ENCODE measurements at places on chromosomes 7 and 10. TPM values are rescaled to one million over a fixed set of nuclear protein-coding genes. Genes with fewer than 3 reads are reported as not detected.

DNA sequence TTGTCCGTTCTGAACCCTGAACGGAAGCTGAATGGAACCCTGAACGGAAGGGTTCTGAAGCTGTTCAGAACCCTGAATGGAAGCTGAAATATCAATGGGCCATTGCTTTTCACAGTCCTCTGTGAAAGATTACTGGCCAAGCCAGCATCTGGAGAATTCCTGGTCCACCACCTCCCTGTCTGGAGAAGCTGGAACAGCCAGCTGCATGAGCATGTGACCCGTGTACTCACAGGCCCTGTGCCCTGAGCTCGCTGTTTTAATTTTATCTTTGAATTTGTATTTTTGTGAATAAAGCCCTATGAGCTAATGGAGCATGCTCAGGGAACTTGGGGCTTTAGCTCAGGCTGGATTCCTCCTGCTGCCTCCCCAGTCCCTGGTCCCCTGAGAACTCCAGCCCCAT, 37.2 kb downstream of the HTRA1 start:
- H3K4me3 ChIP-seq, result no peak overlapping the region
- H3K27me3 ChIP-seq, result no peaks in the 10 kb centered on the region
- H3K4me1 ChIP-seq, result peaks cover 40% of the 10 kb centered on the region
- no peak for DNase-seq

- no peak overlapping the region for H3K4me3 ChIP-seq
- no peak overlapping the region for H3K27ac ChIP-seq
- no peaks in the 10 kb centered on the region for H3K27me3 ChIP-seq
Observed at GRCh38 chr7:79979437-79979836, 155.2 kb upstream of the GNAI1 start.

- H3K27ac ChIP-seq, result peak overlapping the region; percentile 24
- H3K4me1 ChIP-seq, result peaks cover 39% of the 10 kb centered on the region
- no peaks in the 10 kb centered on the region for H3K36me3 ChIP-seq
- H3K27me3 ChIP-seq, result no peaks in the 10 kb centered on the region
- no peak for DNase-seq
- H3K4me3 ChIP-seq, result peak overlapping the region; percentile 87
Observed at GRCh38 chr10:103969436-103969835, 2.5 kb downstream of the SLK start.

GPR26 gene
- total RNA-seq, result not detected

- H3K27ac ChIP-seq, result no peak overlapping the region
- H3K4me1 ChIP-seq, result no peaks in the 10 kb centered on the region
- H3K27me3 ChIP-seq, result no peaks in the 10 kb centered on the region
- no peaks in the 10 kb centered on the region for H3K36me3 ChIP-seq
- no peak overlapping the region for H3K4me3 ChIP-seq
- no peak for DNase-seq
Observed at GRCh38 chr7:141045126-141045841, 28.6 kb upstream of the TMEM178B start.

MRM2 gene
- 16.8 TPM for total RNA-seq

DNA sequence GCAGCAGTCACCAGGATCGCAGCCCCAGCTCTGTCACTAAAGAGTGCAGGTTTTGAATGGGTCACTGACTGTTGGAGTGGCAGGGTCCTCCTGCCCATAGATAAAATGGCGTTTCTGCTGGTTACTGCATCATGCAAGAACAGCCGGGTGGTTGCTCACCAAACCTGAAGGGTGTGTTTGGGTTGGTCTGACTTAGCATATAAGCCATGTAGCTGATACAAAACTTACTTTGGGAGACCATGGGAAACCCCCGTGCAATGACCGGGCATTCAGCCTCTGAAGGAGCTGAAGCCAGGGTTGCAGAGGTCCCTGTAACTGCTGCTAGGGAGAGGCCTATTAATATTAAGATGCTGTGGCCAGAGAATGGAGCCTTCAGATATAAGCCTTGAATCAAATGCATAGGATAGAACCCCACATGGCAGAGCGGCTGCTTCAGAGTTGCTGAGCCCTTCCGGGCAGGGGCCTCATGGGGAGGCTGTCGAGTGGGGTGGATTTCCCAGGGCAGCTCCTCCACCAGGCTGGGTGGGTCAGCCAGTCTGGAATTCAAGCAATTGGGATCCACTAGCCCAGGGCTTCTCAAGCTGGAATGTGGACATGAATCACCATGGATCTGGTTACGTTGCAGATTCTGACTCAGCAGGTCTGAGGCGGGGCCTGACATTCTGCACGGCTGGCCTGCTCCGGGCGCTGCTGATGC, 70.9 kb upstream of the CTBP2 start:
- no peaks in the 10 kb centered on the region for H3K27me3 ChIP-seq
- no peak for DNase-seq
- H3K27ac ChIP-seq, result no peak overlapping the region
- H3K36me3 ChIP-seq, result no peaks in the 10 kb centered on the region
- H3K4me3 ChIP-seq, result no peak overlapping the region

DNA sequence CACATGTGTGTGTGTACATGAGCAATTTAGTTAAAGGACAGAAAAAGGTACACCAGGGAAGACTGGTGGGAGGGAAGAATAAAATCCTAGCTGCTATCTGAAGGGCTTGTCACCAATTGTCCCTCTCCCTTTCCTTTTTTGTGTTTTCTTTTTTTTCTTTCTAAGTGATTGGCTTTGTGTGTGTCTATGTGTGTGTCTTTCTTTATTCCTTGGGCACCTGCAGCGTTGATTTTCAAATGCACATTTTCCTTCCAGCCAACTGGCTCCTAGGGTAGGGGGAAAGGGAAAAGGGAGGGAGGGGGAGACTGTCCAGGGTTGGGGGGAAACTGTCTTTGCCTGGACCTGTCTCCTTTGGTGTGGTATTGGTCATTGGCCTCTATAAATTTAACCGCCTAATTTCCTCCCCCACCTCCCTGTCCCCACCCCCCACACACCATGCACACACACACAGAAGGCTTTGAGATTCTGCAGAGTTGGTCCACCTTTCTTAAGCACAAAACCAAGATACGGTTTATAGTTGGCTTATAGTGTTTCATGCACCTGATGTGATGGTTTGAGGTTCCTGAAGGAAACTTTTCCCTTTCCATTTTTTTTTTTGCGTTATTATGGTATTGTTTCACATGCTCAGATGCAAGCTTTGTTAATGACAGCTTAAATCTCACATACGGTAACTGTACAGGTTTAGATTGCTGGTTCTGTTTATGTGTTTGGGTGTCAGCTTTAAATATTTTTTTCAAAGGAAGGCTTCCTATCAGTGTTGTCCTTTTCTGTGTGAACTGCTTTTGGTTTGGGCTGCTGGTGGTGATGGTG, 2.6 kb downstream of the AUTS2 start:
- peak overlapping the region; percentile 89 for H3K4me3 ChIP-seq
- H3K27ac ChIP-seq, result no peak overlapping the region
- no peaks in the 10 kb centered on the region for H3K27me3 ChIP-seq
- no peaks in the 10 kb centered on the region for H3K4me1 ChIP-seq
- H3K36me3 ChIP-seq, result no peaks in the 10 kb centered on the region

DNA sequence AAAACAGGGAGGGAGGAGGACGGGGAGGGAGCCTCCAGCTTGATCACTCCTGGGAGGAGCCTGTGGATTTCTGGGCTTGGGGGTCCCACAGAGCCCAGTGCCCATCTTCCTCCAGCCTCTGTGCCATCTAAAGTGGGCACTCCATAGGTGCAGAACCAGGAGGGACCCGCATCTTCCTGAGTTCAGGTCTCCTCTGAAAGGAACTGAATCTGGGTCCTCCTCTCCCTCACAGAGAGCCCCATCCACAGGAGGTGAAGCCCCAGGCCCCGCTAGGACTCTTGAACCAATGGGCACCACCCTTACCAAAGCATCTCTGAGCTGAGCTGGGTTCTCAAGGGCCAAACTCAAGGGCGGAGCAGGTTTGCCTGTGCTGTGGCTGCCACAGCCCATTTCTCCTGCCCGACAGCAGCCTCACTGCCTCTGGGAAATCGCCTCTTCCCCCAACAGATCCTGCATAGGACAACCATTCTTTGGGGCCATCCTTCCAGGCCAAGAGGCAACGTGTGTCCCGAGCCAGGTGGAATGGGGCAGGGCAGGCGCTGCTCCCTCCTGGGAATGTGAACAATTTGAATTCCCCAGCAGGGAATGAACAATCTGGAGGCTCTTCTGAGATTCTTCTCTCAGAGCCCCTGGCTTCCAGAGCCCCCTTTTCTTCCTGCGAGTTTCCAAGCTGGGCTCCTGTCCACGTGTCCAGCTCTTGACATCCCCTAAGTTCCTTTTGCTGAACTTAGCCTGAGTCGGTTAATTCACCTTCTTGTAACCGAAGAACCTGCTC, 411.0 kb upstream of the FOXK1 start:
- no peak overlapping the region for H3K4me3 ChIP-seq
- DNase-seq, result no peak
- H3K4me1 ChIP-seq, result no peaks in the 10 kb centered on the region
- H3K27ac ChIP-seq, result no peak overlapping the region
- no peaks in the 10 kb centered on the region for H3K27me3 ChIP-seq

DNA sequence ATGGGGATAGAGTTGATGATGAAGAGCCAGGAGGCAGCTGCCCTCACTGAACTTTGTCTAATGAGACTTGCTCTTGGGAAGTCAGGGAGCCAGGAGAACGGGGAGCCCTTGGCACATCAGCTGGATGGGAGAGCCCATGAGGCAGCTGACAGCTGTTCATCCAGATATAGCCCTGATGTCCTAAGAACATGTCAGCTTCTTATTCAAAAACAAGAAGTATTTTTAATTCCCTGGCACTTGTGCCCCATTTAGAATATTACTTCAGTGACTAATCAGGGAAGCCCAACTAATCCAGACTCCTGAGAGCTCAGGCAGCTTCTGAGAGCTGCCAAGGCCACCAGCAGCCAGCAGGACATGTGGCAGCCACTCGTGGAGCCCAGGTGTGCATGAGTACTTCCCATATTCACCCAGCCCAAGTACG, 363.4 kb downstream of the GRID1 start:
- no peak for DNase-seq
- H3K4me1 ChIP-seq, result no peaks in the 10 kb centered on the region
- no peak overlapping the region for H3K4me3 ChIP-seq
- no peaks in the 10 kb centered on the region for H3K27me3 ChIP-seq
- H3K36me3 ChIP-seq, result no peaks in the 10 kb centered on the region
- H3K27ac ChIP-seq, result no peak overlapping the region

CYP3A7 gene
- total RNA-seq, result not detected

NODAL gene
- total RNA-seq, result not detected

TMEM236 gene
- total RNA-seq, result 0.09 TPM

FAM24B gene
- total RNA-seq, result not detected

PNLIPRP2 gene
- not detected for total RNA-seq

DNA sequence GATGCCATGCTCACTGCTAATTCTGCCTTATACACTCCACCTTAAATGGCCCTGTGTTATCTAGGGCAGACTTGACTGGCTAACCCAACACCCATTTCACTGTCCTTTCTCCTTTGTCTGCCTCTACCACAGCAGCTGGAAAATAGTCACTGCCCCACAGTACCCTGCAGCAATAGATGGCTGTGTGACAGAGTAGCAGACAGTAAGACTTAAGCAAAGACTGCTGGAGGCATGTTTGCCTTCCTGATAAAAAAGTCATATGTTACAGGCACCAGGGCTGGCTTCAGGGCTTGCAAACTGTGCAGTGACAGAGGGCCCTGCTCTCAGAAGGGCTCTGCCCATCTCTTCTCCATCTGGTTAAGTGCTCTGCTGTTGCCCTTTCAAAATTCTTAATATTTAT, 332.6 kb upstream of the GHITM start:
- H3K36me3 ChIP-seq, result no peaks in the 10 kb centered on the region
- H3K27me3 ChIP-seq, result no peaks in the 10 kb centered on the region
- H3K27ac ChIP-seq, result no peak overlapping the region

FMC1 gene
- total RNA-seq, result 30.8 TPM

DNA sequence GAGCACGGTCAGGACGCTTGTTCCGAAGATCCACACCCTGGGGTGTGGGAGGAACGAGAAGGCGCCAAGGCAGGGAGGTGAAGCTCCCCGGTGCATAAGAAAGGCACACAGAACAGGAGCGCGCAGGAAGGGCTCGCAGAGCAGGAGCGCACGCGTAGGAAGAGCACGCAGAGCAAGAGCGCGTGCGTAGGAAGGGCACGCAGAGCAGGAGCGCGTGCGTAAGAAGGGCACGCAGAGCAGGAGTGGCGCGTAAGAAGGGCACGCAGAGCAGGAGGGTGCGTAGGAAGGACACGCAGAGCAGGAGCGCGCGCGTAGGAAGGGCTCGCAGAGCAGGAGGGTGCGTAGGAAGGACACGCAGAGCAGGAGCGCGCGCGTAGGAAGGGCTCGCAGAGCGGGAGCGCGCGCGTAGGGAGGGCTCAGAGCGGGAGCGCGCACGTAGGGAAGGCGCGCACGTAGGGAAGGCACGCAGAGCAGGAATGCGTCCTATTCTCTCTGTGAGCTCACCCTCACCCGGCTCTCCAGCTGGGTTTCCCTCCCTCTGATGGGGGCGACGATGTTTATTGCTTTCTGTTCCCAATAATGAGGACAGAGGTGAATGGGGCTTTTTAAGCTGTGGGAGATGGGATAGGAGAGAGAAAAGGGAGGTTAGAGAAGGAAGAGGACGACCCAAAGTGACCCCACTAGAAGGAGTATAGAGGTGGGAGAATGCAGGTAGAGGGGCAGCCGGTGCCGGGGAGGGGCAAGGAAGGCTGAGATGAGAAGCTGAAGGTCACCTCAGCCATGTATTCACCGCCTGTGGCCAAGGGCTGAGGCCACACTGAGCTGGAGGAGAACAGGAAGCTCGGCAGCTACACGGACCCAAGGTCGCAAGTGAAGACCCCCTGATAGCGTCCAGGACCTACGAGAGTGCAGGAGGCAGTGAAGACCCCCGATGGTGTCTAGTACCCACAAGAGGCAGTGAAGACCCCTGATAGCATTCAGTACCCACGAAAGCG, 423.2 kb downstream of the PTPRN2 start:
- no peaks in the 10 kb centered on the region for H3K36me3 ChIP-seq
- H3K4me1 ChIP-seq, result no peaks in the 10 kb centered on the region
- no peak for DNase-seq
- H3K27ac ChIP-seq, result no peak overlapping the region

DNA sequence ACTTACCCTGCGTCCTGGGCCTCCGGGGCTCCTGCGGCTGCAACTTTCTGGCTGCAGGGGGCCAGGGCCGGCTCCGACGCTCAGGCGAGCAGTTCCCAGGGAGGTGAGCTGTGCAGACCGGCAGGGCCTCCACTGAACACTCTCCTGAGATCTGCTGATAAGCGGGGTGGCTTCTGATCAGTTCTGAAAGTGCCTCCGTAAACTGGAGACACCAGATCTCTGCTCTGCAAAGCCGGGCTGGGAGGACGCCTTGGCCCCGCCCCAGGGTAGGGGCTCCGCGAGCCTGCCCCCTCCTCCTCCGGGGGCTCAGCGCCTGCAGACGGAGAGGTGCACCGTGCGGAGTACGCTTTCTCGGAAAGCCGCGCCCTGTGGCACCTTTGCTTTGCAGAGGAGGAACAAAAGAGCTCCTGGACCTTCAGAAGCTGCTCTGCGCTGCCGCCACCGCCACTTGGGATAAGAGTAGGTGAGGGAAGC, 141.3 kb upstream of the VKORC1L1 start:
- H3K36me3 ChIP-seq, result peaks cover 11% of the 10 kb centered on the region
- peak overlapping the region; percentile 19 for H3K4me3 ChIP-seq
- no peaks in the 10 kb centered on the region for H3K27me3 ChIP-seq
- H3K27ac ChIP-seq, result no peak overlapping the region
- DNase-seq, result no peak
- H3K4me1 ChIP-seq, result peaks cover 6% of the 10 kb centered on the region

- no peak for DNase-seq
- H3K4me1 ChIP-seq, result peaks cover 7% of the 10 kb centered on the region
- H3K27ac ChIP-seq, result no peak overlapping the region
- no peaks in the 10 kb centered on the region for H3K36me3 ChIP-seq
Observed at GRCh38 chr7:37356911-37357636, 91.6 kb downstream of the ELMO1 start.

KCNMA1 gene
- 3.1 TPM for total RNA-seq

COL13A1 gene
- 1.0 TPM for total RNA-seq

Measured in heart left ventricle (tissue), 16 donors.